SHP77 treated with DMSO at 0.1 percent for 48 hours (cell line): ENCODE measurements at places on chromosomes 6 and 20.
A peak's percentile ranks its signal among the peaks of the same experiment; 100 is the strongest.

DNA sequence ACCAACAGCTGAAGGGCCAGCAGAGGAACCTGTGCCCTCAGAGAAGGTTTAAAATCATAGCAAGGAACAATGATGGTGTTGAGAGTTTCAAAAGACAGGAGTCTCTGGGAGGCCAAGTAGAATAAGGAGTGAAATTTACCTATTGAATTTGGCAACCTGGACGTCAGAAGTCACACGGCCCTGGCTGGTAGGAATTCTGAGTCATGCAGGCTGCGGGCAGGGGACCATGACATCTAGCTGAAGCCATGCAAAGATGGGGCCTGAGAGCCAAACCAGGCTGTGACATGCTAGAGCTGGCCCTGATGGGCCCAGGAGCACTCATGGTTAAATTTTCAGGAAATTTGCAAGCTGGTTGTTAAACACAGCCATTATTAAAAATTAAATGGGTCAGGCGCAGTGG, 64.0 kb upstream of the SNX9 start:
- no peak for DNase-seq

DNA sequence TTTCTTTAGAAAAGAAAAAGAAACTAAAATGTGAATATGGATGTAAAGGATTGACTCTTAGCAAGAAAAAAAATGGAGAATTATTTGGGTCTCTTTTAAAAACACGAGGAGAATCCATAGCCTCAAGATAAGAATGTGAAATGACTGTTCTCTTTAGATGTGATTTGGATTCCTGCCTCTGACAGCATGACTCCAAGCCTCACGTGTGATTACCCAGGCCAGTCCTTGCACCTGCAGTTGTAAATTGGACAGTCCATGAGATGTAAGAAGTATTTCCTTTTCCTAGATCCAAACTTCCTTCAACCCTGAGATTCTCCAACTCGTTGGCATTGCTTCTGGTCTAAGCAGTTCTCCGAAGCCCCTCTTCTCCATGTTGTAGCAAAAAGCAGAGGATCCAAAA, 31.9 kb downstream of the SLC2A12 start:
- DNase-seq, result no peak

DNA sequence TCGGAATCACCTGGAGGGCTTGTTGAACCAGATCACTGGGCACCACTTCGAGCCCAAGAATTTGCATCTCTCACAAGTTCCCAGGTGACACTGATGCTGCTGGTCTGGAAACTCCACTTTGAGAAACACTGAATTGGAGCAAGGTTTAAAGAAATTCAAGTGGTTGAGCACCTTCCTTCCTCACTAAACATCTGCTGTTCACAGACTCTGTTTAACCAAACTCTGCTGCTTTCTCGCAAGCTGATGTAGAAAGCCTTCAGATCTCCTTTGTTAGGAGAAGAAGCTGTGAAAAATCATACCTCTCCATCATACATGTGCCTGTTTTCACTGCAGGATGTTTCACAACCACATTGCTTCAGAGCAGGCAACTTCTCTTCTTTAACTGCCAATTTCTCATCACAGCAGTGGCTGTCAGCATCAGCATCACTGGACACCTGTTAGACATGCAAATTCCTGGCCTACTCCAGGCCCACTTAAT, 87.5 kb upstream of the TOP1 start:
- DNase-seq, result no peak

DNA sequence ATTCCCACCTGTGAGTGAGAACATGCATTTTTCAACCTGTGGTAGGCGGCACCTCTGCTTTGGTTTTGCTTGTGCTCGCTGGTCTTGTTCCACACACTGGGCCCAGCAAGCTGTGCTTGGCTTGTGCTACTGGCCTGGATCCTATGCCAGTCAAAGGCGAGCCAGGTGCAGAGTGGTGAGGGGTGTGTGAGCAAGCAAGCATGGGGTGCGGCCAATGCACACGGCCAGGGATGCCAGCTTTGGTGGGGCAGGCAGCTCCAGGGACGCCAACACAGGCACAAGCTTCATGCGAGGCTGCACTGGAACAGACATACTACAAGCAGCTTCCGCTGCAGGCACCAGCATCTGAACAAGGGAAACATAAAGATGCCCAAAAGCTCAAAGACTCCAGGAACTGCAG, 654.9 kb upstream of the EYS start:
- no peak for DNase-seq

DNA sequence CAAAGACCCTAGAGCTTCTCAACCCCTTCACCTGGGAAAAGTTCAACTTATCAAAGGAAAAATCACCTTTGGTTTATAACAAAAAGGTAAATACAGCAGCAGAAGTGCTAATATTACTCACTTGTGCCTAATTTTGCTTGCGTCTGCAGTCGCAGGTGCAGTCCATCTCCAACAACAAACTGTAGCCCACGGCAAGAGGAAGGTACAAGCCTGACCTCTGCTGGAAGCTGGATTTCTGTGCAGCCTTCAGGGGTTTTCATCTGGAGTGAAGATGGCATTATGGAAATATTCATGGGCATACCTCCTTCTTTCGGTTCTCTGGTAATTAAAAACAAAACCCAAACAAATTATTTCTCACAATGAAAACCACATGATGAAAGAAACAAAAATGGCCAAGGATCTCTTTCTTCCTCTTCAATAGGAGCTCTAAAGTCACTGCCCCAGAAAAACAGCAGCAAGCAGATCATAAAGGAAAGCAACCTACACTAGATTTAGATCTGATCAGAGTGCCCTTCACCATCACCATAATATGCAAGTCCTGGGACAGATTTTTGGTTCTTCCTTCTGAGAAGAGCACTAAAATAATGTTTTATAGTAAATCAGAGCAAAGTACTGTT, 7.8 kb downstream of the UBE3D start:
- DNase-seq, result no peak

DNA sequence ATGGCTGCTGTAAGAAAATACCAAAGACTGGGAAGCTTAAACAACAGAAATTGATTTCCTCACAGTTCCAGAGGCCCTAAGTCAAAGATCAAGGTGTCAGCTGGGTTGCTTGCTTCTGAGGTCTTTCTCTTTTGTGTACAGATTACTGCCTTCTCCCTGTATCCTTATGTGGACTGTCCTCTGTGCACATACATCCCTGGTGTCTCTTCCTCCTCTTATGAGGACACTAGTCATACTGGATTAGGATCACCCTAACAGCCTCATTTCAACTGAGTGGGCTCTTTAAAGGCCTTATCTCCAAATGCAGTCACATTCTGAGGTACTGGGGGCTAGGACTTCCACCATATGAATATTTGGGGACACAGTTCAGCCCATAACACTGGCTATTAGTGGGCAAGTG, 130.0 kb upstream of the DTNBP1 start:
- DNase-seq, result no peak

GRCh38 chr20:48282591-48283228, 497.4 kb upstream of the SULF2 start:
- no peak for DNase-seq

GRCh38 chr6:3287308-3287707, 28.6 kb downstream of the PSMG4 start:
- DNase-seq, result no peak

DNA sequence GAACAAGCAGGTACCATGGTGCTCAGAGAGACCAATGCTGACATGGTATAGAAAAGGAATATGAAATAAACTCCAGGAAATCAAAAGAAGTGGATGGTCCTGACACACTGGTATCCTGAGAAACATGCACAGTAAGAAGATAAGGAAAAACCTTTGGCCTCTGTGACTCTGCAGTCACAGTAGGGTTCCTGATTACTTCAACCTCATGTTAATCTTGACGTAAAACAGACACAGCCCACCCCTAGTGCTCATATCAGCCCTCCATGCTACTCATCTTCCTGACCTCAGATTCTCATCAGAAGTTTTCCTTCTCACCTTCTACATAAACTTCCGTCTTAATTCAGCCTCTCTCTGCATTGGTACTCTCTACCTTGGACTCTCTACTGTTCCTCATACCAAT, 240.9 kb downstream of the PKHD1 start:
- DNase-seq, result no peak

GRCh38 chr6:16205377-16206144, 32.8 kb upstream of the GMPR start:
- DNase-seq, result no peak

DNA sequence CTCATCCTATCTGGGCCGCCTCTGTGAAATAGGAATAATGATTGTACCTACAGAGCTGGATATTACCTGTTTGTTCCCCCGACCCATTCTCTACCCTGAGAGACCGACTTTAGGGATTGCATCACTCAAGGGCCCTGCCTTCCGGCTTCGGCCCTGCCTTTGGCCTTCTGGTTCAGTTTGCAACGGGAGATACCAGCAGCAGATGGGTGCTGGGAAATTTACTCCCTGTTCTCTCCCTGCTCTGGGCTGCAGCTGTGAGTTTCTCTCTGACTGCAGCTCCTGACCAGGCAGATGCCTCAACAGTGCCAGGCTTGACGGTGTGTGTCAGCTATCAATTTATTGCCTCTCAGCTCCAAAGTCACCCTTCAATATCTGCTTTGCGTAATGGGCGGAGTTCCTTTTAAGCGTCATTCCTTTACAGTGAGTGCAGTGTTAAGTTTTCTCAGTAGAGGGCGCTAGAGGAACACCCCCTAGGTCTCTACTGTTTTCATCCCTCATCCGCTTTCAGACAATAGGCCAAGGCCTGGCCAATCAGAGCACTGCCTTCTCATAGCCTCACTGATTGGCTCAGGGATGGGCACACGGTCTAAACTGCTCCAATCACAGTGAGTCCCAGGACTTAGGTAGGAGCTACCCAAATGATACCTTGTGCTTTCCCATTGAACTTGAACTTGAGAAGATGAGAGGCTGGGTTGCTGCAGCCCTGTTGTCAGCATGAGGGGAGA, 30.0 kb downstream of the KCNG1 start:
- peak; percentile 40 for DNase-seq

DNA sequence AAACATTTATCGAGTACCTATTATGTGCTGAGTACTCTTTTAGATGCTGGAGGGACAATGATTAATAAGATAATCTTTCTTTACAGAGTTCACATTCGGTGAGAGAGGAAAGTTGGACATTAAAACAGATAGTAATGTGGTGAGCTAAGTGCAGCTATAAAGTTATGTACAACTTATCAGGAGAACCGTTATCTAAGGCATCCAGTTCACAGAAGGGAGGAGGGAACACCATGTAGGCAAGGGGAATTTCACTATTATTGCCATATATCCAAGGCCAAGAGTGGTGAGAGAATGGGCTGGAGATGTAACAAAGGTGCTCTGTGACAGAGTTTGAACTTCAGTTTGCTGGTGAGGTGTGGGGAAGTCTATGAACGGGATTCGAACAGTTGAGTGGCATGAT, 105.8 kb downstream of the CARMIL1 start:
- DNase-seq, result no peak
